ENCODE measurements at places on chromosomes 13 and 19.
A peak's percentile ranks its signal among the peaks of the same experiment; 100 is the strongest.

GRCh38 chr19:40165362-40165937 lies 25.8 kb upstream of the MAP3K10 start:
- no peak for DNase-seq

GRCh38 chr13:106172176-106172905 lies 363.1 kb downstream of the EFNB2 start:
- DNase-seq: no peak

DNA sequence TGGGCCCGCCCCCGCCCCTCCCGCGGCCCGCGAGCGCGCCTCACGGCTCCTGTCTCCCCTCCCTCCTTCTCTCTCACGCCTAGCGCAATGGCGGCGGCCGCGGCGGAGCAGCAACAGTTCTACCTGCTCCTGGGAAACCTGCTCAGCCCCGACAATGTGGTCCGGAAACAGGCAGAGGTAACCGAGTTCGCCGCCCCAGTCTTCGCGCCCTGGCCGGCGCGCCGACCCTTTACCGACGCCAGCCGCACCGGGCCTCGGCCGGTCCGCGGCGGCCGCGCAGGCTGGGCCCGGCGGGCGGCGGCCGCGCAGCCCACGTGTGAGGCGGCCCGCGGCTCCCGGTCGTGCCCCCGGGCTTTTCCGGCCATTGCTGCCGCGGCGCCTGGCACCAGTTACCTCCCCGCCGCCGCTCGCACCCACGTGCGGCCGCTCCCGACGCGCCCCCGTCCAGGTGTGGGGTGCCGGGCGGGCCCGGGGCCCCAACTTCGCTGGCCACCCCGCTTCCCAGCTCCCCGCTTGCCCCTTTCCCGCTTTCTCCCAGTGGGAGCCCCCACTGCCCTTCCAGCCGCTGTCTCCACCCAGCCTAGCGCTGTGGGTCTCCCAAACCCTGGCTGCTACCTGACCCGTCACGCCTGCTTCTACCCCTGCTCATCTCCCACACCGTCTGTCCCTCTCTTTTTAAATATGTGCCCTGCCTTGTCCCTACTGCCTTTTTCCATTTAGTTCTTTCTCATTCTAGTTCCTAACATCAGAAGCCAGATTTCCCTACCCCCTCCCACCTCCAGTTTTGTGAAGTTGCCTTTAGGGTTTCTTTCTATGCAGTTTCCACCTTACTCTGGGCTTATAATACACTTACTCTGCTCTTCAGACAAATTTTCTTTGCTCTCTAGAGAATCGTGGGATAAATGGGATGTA lies 23.4 kb downstream of the IPO5 start:
- DNase-seq: peak; percentile 11

DNA sequence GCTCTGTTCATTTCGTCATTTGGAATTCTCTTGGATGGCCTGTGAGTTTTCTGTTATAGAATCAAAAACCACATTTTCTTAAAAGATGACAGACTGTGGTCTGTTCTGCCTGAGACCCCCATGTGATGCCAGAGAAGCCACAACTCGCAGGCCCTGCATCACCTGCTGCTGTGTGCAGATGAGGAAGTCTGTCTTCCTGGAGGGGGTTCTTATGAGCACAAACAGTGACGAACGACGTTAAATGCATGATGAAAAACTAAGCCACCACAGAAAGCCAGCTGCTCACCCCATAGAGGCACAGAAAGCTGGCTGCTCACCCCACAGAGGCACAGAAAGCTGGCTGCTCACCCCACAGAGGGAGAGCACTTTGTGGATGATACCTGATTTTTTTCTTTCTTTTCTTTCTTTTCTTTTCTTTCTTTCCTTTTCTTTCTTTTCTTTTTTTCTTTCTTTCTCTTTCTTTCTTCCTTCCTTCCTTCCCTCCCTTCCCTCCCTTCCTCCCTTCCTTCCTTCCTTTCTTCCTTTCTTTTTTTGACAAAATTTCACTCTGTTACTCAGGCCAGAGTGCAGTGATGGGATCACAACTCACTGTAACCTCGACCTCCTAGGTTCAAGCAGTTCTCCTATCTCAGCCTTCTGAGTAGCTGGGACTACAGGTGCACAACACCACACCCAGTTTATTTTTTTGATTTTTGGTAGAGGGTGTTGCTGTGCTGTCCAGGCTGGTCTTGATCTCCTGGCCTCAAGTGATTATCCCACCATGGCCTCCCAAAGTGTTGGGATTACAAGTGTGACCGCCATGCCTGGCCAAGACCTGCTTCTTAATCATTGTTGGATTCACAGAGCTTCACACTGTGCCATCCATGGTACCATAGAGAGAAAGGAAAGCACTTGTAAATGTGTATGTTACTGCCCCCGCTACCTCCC lies 1191.4 kb downstream of the UQCRFS1 start:
- no peak for DNase-seq

DNA sequence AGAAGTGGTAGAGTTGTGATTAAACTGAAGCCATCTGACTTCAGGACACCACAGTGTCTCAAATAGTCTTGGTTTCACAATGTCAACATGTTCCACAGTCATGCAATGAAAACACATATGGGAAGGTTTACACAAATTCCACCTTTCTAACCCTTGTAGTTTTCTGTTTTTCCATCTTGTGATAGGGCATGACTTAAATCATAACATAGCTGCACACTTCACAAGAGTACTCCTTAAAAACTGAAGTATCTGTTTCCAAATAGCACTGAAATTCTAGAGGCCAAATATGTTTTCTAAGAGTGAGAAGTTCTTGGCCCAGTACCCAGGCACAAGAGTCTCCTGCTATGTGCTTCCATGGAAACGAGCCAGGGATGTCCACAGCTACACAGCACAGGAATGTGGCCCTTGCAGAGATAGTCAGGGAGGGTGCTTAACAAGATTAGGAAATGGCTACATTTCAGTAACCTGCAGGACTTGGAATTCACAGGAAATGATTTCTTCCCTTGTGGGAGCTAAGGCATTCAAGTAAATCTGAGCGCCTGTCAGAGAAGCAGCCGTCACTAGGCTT lies 269.1 kb downstream of the NDFIP2 start:
- no peak for DNase-seq

DNA sequence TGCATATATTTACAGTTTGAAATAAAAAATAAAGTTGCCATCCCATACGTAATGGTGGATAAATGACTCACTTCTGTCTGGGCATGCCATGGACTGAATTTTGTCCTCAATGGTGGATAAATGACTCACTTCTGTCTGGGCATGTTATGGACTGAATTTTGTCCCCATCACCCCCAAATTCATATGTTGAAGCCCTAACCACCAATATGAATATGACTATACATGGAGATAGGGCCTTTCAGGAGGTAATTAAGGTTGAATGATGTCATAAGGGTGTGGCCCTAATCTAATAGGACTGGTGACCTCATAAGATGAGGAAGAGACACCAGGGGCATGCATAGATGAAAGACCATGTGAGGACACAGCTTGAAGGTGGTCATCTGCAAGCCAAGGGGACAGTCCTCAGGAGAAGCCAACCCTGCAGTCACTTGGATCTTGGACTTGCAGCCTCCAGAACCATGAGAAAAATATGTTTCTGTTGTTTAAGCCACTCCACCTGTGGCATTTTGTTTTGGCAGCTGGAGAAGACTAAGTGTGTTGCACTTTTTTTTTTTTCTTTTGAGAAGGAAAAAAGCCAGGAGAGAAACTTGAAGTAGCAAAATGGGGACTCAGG lies 41.8 kb downstream of the RFC3 start:
- no peak for DNase-seq

GRCh38 chr19:8463365-8463764 lies 18.6 kb downstream of the HNRNPM start:
- no peak for DNase-seq

GRCh38 chr19:56995303-56995702 lies 124.5 kb upstream of the USP29 start:
- DNase-seq: no peak

GRCh38 chr19:2625434-2625833 lies 77.1 kb downstream of the GNG7 start:
- no peak for DNase-seq

DNA sequence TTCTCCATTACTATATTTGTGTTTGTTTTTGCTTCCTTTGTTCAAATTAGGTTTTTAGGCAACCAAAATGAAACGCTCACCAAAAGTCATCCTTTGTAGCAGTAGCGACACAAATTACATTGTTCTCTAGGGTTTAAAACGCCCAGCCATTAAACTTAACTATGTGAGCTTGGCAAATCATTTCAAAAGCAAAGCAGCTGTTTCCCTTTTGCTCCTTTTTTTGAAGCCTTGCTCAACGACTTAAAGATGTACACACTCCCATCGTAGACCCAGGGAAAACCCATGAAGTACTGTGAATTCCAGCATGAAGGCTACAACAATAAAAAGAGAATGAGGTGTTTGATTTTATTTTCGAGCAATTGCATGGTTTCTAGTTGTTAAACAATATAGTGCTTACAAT lies 106.7 kb downstream of the RAP2A start:
- DNase-seq: no peak

DNA sequence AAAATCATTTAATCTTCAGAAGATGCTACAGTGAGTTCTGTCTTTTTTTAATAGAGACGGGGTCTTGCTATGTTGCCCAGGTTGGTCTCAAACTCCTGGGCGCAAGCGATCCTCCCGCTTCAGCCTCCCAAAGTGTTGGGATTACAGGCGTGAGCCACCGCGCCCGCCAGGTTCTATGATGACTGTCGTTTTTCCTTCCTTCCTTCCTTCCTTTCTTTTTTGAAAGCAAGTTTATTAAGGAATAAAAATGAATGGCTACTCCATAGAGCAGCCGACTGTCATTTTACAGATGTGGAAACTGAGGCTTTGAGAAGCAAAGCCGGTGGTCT lies 511 bp upstream of the GAMT start:
- no peak for DNase-seq

DNA sequence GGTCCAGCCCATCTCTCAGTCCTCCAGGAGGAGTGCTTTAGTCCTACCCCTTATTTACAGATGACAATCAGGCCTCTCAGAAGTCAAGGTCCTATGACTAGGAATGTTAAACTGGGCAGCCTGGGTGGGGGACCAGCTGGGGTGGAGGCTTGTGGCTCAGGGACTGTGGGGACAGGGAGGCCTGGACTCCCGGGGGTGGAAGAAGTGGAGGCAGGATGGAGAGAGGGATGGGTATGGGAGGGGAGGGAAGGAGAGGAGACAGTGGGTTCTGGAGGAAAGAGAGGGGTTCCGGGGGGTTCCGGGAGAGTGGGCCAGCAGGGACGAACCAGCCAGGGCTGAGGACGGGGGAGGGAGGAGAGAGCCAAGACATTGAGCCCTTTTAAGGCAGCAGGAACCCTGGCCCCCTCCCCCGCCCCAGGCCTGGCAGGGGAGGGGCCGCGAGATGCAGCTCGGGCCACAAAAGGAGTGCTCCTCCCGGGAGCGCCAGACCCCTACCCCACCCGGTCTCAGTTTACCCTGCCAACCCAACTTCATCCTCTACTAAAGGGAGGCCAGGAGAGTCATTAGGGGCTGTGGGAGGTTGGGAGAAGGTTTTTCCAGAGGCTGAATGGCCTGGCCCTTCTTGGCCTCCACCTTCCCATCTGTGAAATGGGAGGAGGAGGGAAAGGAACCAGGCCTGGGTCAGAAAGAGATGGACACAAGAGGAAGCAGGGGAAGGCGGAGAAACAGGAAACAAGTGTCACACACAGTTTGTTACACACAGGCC lies 1.7 kb downstream of the DMPK start:
- no peak for DNase-seq

- no peak for DNase-seq
Observed at GRCh38 chr19:56271151-56271550, 1.4 kb upstream of the EDDM13 start.

- no peak for DNase-seq
Observed at GRCh38 chr13:94210816-94211215, 268.7 kb downstream of the DCT start.

GRCh38 chr13:53920916-53921315 lies 892.3 kb downstream of the OLFM4 start:
- no peak for DNase-seq

DNA sequence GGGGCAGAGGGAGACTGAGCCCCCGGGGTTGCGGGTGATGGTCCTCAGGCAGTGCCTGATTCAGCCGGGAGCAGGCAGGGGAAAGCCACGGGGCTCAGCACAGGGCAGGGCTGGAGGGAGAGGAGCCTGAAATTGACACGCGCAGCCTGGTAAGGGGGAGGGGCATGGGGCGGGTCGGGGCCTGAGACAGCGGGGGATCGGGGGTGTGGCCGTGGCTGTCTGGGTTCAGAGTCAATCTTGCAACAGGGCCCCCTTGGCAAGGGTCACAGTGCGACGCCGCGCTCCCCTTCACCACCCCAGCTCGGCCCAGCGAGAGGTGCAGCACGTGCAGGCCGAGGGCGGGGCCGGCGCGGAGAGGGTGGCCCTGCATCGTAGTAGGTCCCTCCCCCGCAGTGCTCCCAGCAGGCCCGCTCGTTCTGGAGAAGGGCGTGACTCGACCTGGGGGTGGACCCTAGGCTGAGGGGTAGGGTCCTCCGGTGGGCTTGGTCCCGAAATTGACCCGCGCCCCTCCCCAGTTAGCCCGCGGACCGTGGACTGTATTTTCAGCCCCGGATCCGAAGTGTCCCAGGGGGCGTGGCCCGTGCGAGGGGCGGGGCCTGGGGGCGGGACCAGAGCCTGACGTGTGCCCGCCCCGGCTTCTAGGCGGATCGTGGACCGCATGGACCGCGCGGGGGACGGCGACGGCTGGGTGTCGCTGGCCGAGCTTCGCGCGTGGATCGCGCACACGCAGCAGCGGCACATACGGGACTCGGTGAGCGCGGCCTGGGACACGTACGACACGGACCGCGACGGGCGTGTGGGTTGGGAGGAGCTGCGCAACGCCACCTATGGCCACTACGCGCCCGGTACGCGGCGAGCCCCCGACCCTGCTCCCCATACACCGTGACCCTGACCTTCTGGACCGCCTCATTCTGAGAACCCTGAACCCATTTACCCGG lies 6.0 kb downstream of the RCN3 start:
- DNase-seq: no peak

GRCh38 chr13:32783067-32783466 lies 196.8 kb downstream of the PDS5B start:
- no peak for DNase-seq

DNA sequence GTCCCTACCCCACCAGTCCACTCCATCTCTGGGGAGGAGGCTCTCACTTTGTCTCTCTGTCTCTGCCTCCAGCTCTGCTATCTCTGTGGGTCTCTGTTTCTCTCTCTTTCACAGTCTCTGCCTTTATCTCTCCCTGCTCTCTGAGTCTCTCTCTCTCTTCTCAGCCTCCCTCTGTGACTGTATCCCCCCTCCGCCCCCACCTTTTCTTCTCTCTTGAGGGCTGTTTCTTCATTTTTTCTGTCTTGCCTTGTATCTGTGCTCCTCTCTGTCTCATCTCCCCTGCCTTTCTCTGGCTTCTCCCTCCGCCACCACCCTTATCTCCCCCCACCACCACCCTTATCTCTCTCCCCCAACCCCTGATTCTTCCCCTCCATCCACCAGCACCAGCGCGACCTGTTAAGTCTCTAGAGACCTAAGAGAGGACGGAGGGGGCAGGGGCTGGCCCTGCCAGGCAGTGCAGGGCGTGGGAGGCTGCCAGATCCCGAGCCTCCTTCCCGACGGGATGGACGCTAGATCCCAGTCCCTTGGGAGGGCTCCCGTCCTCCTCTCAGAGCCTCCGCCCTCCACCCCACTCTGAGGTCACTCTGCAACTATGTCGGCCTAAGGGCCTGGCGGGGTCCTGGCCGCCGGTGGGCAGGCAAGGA lies 1.0 kb downstream of the AXL start:
- DNase-seq: no peak
